Esophagus squamous epithelium (tissue), 5 donors: ENCODE measurements at places on chromosomes 2 and 18.

GRCh38 chr2:202669841-202670240 lies 35.1 kb downstream of the FAM117B start:
- no peak for DNase-seq

- DNase-seq: no peak
Observed at GRCh38 chr2:178990533-178991241, 59.2 kb downstream of the CCDC141 start.

- DNase-seq: no peak
Observed at GRCh38 chr18:69022426-69022825, 224.5 kb downstream of the CCDC102B start.

- DNase-seq: no peak
Observed at GRCh38 chr2:38360177-38360576, 16.9 kb downstream of the ATL2 start.

DNA sequence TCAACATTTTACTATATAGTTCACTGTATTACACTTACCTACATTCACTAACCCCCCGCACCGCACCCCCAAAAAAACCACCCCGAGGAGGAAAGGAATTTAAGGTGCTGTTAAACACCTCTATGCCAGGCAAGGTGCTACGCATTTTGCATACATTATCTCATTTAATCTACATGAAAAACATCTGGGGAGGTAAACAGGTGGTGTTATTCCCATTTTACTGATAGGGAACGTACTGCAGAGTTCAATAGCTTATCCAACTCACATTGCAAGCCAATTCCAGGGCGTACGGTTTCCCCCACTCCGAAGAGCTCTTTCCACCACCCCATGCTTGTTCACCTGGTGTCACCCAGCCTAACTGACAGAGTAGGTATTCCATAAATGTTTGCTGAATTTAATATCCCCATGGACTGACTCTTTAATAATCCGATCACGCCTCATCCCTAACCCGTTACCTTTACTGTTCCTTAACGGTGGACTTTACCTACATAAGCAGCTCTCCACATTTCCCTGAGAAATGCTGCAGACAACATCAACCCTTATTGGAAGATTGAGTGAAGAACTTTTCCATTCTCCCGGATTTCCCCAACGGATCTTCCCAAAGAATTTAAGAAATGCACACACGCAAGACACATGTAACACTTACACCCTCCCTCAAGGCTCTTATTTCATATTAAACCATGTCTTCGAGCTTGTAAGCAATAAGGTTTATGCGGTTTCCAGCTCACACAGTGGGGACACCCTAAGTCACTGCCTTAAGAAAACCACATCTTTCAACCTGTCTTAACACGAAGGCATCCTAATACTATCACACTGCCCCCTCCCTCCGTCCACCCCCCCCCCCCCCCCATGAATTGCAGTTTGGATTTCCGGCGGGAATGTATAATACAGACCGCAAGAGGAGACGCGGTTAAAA lies 1.2 kb downstream of the RAPH1 start:
- DNase-seq: no peak

GRCh38 chr2:78330193-78330592 lies 695.3 kb upstream of the REG3G start:
- DNase-seq: no peak

DNA sequence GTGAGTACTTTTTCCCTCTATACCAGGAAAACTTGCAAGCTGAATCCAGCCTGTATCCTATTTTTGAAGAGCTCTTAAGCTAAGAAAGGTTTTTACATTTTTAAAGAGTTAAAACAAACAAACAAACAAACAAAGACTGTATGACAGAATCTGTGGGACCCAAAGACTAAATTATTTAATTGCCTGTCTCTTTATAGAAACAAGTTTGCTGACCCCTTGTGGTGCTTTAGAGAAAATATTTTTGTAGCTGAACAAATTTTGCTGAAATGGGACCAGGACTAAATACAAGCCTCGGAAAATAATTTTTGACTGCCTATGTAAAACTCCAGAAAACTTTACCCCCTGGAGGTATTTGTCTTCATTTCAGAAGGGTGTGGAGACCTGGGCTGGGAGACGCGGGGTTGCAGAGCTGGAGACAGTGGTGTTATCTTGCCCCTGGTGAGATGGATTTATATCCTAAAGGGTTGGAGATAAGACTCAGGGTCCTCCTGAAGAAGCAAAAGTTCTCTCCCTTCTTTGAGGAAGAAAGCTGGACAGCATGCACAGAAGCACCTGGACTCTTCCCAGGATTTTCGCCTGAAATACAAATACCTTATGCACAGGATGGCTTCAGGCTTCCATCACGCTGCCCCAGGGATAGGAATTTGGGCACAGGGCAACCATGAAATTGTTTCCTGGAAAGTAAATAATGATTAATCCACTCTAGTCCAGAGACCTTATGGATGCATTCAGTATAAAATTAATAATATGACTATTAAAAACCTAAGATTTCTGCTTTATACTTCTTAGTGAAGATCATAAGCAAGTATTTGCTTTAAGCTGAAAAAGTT lies 54.3 kb downstream of the TMX3 start:
- no peak for DNase-seq

- no peak for DNase-seq
Observed at GRCh38 chr2:239307221-239307569, 93.6 kb downstream of the HDAC4 start.

- no peak for DNase-seq
Observed at GRCh38 chr2:107009275-107009674, 123.3 kb upstream of the ST6GAL2 start.

DNA sequence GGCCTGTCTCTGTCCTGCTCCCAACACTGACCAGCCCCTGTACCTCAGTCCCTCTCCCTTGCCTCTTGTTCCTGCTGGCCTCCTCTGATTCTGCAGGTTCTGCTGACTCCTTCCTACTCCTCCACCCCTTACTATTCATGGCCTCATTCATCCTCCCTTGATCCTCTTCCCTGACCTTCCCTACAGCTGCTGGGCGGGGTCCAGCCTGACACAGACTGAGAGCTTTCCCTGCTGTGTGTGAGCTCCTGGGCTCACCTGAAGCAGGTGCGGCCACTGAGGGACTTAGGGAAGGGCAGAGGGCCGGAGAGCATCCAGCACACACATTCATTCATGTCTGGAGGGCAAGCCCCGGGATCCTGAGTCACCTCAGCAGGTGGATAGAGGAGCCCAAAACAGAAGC lies 185.6 kb downstream of the CTIF start:
- DNase-seq: no peak

DNA sequence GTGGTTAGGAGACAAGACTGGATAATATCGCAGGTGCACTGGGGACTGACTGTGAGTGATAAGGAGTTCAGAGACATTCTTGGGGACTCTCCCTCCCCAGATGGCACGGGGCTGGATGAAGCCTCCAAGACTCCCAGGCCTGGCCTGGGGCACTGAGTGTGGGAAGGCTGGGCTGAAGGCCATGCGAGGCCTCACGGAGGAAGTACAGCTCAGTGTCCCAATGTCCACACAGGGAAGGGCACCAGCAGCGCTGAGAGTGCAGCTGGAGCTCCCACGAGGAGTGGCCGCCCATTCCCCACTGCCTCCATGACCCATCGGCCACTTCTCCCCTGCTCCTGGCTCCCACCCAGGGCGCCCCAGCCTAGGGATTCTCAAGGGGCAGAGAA lies 6.5 kb downstream of the MFSD2B start:
- no peak for DNase-seq
